ENCODE measurements at places on chromosomes 12 and 14.

DNA sequence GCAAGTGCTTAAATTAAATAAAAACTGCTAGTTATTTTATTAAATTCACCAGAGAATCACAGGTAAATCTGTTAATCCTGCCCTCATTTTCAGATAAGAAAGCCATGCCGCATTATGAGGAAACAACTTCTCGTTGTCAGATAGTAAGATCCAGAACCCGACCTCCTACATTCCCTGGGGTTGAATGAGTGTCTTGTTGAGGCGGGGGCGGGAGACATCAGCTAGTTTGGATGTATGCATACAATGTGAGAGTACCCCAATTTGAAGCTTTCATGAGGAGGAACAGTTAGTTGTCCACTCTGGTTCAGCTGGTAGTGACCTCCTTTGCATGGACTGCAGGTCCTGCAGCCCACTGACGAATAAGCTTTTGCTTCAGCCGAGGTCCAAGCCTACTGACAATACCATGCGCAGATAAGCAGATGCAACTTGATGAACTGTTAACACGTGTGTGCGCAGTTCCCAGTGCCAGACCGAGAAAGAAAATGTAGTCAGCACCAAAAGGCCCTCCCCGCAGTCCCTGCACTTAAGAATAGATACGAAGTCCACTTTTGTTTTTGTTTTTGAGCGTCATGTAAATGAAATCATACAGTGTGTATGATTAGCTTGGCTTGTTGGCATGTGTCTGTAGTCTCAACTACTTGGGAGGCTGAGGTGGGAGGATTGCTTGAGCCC, 34.9 kb downstream of the EVL start:
- DNase-seq: no peak

- DNase-seq: no peak
Observed at GRCh38 chr12:110180591-110181005, 56.4 kb downstream of the IFT81 start.

DNA sequence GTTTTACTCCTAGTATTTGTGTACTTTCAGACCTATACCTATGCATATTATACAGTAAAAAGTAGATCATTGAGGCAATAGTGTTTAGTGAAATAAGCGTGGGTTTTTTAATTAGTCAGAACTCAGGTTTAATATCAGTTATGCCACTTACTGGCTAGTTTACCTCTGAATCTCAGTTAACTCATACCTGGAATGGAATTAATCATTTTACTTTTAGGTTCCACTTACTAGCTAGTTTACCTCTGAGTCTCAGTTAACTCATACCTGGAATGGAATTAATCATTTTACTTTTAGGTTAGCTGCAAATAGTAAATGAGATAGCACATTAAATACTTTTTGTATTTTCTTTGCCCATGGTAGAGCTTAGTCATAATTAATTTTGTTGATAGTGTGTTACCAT, 475.7 kb downstream of the CCER1 start:
- no peak for DNase-seq

DNA sequence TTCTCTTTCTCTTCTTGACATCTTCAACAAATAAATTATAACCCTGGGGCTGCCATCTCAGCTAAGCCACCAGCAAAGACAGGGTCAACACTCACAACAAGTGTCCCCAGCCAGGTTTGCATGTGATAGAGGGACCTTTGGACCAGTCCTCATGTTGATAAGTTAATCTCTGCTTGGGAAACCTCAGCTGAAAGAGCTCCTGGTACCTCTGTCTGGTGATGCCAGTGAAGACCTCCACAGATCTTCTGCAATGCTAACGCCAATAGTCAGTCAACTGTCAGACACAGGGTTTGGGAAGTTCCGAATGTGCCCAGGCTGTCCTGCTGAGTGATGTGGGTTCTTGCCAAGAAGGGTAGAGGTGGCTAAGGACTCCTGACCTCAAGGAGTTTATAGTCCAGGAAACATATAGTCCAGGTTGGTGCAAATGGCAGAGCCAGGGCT, 179.8 kb upstream of the GZMB start:
- DNase-seq: no peak

DNA sequence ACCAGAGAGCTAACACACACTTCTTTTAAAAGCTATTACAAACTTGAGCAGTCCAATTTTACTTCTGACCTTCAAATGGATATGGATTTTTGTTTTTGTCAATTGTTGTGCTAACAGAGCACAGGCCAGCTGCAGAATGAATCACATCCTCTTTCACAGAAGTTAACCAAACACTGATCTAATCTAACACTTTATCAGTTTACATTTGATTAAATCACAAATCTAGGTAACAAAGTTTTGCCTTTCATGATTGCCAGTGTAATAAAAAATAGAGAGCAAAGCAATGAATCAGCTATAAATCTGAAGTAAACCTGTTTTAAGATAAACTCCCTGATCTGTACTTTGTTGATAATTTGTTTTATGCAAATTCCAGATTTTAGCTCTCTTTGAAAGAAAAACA, 273.1 kb upstream of the RGS6 start:
- DNase-seq: no peak

DNA sequence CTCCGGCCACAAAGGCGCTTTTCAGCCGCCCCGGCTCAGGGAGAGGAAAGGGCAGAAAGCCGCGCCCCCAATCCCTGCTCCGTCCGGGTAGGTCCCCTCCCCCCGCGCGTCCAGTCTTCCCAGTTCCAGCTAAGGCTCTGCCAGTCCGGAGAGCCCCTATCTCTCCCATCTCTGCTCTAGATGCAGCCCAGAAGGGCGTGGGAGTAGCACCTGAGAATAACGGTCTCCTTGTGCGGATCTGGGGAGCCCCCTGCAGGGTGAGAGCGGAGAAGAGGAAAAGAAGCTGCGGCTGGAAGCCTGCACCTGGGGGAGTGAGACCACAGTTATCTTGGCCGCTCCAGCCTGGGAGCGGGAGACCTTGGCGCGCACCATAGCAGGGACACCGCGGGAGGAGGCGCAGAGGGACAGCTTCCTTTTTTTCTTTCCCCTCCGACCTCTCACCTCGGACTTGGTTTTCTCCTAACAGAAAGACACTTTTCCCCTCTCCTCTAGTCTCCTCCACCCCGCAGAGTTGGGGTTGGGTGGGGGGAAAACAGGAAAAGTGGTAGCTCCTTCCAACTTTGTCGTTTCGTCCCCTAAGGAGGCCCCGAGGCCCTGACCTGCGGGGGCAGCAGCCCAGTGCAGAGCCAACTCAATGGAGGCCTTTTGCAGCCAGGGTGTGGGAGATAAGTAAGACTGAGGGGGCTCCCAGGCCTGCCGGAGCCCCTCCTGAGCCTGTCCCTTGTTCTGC, 2.4 kb downstream of the DHH start:
- DNase-seq: peak; percentile 53

- DNase-seq: no peak
Observed at GRCh38 chr14:25351269-25351668, 301.3 kb upstream of the STXBP6 start.

DNA sequence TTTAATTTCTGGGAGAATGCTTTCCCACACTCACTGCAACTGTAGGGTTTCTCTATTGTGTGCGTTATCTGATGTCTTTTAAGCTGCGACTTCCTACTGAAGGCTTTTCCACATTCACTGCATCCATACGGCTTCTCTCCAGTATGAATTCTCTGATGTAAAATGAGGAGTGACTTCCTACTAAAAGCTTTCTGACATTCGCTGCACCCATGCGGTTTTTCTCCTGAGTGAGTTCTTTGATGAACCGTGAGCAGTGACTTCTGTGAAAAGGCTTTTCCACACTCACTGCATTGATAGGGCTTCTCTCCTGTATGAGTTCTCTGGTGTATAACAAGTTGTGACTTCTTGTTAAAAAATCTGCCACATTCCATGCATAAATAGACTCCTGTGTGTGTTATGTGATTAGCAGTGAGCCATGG, 29.7 kb downstream of the ZNF605 start:
- DNase-seq: no peak

DNA sequence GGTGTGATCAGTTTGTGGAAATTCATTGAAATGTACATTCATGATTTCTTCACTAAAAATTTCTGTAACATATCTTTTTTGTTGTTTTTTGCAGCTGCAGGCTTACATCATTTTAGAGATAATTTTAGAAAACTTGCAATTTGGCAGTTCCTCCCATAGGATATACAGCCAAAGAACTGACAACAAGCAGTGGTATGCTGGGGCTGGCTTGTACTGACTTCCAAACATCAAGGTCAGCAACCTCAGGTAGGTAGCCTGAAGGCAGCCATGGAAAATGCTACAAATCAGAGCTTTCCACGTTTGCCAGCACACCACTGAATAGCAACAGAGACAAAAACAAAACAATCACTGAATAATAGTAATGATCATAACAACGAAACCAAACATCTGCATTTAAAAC, 21.2 kb downstream of the TRIM9 start:
- no peak for DNase-seq

DNA sequence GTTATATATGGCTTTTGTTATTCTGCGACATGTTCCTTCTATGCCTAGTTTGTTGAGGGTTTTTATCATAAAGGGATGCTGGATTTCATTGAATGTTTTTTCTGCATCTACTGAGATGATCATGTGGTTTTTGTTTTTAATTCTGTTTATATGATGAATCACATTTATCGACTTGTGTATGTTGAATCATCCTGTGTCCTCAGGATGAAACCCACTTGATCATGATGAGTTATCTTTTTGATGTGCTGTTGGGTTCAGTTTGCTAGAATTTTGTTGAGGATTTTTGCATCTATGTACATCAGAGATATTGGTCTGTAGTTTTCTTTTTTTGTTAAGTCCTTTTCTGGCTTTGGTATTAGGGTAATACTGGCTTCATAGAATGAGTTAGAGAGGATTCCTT, 291.2 kb downstream of the AKAP6 start:
- no peak for DNase-seq

All from hematopoietic multipotent progenitor cell treated with erythropoietin and hydrocortisone succinate and interleukin-3 and kit ligand, for 17 days (in vitro differentiated cells).